ENCODE measurements at places on chromosomes 1 and 21.

GRCh38 chr1:57968321-57968720 is 544.5 kb upstream of the DAB1 start:
- DNase-seq, result no peak

GRCh38 chr1:150280138-150280707 is 2.1 kb upstream of the CIART start:
- no peak for DNase-seq

GRCh38 chr1:168825129-168825528 is 96.1 kb upstream of the DPT start:
- no peak for DNase-seq

DNA sequence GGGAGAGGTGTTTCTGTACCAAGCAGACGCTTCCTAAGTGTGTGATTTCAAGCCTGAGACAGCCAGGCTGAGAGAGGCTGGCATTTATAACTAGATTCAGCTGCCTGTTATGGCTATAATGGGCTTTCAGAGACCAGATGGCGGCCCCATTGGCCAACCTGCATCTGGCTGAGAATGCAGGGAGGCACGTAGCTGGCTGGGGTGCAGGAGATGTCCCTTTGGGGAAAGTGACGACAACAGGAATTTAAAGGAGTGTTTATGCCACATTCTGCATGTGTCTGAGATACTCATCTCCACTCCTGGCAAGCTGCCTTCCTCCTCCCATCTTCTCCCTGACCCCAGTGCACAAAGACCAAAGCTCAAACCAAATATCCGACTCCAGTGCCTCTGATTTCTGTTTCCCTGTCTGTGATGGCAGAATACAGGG is 21.3 kb upstream of the CCDC190 start:
- no peak for DNase-seq

GRCh38 chr21:42690586-42690985 is 37.2 kb downstream of the PDE9A start:
- DNase-seq, result no peak

GRCh38 chr1:112982853-112983536 is 27.0 kb upstream of the SLC16A1 start:
- no peak for DNase-seq

DNA sequence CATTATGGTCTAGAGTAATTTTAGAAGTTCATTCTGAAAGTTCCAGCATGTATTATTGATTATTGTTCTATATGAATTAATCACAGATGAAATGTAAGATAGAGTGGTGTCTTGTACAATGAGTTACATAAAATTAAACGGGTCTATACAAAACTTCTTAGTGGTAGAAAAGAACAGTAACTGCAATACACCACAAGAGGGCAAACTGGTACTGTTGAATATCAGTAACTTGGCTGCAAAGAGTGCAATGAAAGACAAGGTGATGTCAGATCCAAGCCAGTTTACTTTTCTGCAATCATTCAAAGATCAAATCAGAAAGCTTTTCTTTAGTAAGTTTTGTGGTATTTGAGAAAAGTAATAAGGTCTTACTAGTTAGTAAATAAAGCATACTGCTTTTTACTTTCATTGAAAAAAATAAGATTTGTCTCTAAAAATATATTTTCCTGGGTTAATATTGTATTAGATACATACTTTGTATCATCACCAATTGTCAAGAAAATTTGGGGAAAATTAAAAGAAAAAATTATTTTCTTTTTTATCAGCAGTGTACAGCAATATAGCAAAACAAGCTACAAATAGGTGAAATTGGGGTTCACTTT is 66.4 kb upstream of the BTG3 start:
- no peak for DNase-seq

Data from thoracic aorta (tissue), 2 donors.